ENCODE measurements at places on chromosomes 12 and 14. TPM values are rescaled to one million over a fixed set of nuclear protein-coding genes. Genes with fewer than 3 reads are reported as not detected.

The B4GALNT1 gene
- total RNA-seq = 0.78 TPM

The PLA2G1B gene
- 73.2 TPM for total RNA-seq

The HOXC13 gene
- total RNA-seq = not detected

The MED13L gene
- 141 TPM for total RNA-seq

The P3H3 gene
- 2.7 TPM for total RNA-seq

The GPD1 gene
- total RNA-seq = 52.0 TPM

The IL26 gene
- not detected for total RNA-seq

GRCh38 chr14:51185754-51186153, 54.3 kb upstream of the TMX1 start:
- DNase-seq = no peak

DNA sequence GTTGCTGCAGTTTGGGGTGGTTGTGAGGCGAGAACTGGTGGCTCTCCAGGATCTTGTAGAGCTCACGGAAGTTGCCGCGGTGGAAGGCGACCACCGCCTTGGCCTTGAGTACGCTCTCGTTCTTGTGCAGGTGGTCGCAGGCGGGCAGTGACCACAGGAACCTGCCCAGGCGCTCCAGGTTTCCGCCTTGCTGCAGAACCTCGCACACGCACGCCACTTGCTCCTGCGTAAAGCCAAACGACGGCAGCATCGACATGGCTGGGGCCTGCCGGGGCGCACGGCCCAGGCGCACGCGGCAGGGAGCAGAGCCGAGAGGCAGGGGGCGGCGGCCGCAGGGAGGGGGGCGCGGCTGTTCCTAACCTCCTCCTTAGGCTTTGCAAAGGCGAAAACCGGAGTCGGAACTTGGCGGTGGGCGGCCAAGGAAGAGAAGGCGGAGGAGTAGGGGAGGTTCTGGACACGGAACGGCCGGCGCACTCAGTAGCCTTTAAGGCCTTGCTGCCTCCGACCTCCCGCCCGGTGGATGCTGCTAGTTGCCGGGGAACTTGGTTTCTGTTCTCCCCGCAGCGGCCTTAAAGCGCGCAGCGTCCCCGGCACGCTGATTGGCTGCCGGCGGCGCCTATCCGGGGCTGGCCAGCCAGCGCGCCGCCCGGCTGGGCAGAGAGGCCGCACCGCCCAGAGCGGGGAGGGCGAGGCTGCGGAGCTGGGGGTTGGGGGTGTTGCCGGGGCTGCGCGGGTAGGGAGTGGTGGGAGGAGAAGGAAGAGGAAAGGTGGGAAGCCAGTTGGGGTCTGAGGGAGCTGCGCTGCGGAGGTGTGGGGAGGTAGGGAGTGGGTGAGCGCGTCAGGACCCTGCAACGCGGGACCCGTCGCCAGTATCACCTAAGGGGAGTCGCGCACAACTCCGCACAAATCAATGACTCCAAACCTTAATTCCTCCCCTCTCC, at the start of gene SIX1:
Gene SIX1 (minus strand): TSS at position 544 of the 941 bp plus-strand sequence. CDS start 288 bp downstream, at position 256.
- DNase-seq = peak; percentile 55

- DNase-seq = no peak
Measured at GRCh38 chr14:99891900-99892299, 98.7 kb downstream of the EML1 start.

DNA sequence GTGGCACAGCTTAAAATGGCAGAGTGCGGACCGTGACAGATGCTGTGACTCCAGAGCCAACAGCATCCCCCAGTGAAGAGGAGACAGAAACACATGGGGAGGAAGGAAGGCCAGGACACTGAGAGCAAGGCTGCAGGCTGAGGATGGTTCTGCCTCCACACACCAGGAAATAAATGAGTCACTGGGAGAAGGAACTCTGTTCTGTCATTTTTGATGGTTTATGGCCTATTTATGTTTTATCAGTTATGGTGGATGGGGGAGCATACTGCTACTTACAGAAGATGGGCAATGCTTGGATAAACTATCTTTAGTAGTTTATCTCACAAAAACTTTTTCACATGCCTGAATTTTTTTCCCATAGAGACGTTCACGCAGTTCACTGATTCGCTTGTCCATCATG, 33.8 kb downstream of the ZFYVE21 start:
- DNase-seq = no peak

GRCh38 chr12:18261273-18261672, at the start of gene PIK3C2G:
Gene PIK3C2G (plus strand): TSS chr12:18261518. CDS start chr12:18282082, 20,564 bp downstream.
- no peak for DNase-seq

DNA sequence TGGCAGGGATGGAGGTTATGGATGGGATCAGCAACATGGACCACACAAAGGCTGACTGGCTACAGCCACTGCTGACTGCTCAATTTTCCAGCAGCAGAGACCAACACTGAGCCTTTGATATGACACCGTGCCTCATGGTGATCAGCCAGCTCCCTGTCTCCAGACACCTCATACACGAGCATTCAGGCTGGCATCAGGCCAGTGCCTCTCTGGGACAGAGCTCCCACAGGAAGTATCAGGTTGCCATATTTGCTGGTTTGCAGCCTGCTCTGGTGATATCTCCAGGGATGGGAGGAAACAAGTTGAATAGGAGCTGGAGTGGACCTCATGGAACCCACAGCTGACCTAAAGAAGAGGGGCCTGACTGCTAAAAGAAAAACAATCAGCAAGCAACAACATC, 471.2 kb upstream of the ATXN7L3B start:
- no peak for DNase-seq

DNA sequence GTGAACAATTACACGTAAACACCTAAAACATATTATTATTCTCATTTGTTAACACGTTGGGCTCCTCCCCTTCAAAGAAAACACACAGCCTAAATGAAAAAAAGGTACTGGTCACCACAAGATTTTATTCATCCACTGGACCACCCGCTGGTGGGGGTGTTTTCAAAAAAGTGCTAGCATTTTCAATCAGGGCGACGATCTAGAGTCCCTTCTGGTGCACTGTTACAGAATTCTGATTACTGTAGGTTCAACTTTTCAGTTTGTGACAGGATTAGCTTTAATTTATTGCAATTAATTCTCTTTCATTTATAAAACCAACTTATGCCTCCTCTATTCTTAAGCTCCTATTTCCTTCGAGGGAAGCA, 443 bp downstream of the MAGOHB start:
- no peak for DNase-seq

DNA sequence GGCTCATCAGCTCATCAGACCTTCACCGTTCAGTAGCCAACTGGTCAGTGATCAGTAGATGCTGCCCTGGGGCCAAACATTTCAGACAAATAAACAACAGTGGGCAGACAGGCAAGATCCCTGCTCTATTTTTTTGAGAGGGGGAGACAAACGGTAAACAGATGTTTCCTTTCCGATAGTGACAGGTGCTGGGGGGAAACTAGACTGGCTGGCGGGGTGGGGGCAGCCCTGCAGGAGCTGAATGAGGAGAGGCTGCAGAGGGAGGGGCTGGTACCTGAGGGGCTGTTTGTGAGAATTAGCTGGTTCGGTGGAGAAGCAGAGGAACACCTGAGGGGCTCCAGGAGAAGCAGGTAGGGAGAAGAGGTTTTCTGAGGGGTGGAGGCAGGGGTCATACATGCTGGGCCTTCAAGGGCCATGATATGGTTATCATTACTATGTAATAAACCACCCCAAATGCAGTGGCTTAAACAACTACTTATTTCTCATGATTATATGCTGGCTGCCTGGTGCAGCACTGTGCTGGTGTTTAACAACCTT, 8.2 kb upstream of the GOLGA3 start:
- DNase-seq = no peak

GRCh38 chr14:69637503-69638031, 26.2 kb downstream of the SUSD6 start:
- DNase-seq = no peak

- no peak for DNase-seq
Measured at GRCh38 chr12:114430306-114430705, 24.4 kb upstream of the TBX5 start.

DNA sequence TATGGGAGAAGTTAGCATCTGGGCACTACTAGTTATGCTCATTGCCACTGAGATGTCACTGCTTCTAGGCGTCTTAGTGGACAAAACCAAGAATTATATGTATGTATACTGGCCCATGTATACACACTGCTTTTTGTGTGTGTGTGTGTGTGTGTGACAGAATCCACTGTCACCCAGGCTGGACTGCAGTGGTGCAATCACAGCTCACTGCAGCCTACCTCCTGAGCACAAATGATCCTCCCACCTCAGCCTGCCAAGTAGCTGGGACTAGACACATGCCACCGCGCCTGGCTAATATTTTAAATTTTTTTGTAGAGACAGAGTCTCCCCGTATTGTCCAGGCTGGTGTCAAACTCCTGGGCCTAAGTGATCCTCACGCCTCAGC, 25.2 kb downstream of the LIMA1 start:
- DNase-seq = no peak

DNA sequence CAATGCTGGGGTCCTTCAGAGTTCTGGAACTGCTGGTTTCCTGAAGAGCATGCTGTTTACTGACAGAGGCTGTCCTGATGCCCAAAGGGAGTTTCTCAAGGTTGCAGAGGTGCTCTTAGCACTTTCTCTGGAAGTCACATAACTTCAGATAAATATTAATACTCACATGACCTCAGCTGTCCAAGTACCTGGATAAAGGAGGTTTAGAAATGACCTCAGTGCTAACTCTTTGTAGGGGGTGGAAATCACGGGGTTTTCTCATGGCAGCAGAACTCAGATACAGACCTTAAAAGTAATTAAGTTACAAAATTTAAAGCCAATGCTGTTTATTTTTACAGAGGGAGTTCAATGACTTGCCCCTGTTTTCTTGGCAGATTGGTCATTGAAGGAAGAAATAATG, 225.9 kb downstream of the MSRB3 start:
- DNase-seq = no peak

DNA sequence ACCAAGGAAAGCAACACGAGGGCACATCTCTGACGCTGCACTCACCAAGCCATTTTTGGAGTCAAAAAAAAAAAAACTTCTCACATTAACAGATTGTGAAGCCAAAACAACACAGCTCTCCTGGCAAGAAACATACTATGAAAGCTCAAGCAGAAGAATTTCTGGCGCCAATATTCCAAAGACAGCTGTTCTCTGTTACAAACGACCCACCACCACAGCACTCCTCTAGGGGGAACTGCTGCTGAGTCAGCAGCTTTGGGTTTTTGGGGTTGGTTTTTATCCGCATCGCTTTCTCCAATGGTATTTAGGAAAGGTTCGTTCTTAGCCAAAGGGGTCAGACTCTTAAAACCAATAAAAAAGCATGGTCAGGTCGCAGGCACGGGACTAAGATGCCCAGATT, 379.4 kb downstream of the RPS29 start:
- DNase-seq = no peak

- no peak for DNase-seq
Measured at GRCh38 chr12:124607681-124608425, 40.4 kb upstream of the NCOR2 start.

DNA sequence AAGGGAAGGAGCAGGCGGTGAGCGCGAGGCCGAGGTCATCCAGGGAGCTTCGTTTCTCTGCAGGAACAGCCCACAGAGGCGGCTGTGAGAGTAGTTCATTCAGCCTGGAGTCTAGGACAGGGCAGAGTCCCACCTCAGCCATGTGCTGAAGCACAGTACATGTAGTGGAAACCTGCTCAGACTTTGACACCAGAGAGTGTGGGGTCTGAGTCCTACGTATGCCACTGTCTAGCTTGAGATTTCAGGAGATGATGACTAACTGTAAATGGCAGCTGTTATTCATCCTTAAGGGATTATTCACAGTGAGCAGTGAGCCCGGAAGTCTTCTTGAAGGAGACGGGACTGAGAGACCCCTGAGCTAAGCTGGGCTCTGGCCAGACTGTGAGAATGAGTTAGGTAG, 938 bp upstream of the SLC6A13 start:
- no peak for DNase-seq

DNA sequence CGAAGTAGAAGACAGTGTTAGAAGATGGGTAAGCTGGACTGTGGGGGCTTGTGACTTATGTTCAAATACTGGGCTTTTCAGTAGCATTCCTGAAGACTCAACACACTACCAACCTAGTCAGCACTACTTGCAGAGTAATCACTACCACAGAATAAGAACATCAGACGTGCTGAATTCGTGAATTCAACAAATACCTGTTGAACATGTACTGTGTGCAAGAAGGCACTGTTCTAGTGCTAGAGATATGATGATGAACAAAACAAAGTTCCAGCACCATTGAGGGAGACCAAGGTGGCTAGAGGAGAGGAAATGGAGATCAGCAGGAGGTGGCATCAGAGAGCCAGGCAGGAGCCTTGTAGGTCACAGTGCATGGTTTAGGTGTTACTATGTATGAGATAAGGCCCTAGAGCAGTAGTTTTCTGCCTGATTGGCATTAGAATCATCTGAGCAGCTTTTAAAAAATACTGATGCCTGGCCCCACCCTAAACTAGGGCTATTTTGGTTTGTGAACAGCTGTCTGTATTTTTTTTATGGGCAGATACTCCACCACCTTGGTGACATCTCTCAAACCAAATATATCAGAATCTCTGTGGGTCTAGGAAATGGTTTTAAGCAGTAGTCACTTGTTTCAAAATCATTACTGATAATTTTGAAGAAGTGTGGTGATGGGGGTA, 26.8 kb downstream of the FERMT2 start:
- no peak for DNase-seq

DNA sequence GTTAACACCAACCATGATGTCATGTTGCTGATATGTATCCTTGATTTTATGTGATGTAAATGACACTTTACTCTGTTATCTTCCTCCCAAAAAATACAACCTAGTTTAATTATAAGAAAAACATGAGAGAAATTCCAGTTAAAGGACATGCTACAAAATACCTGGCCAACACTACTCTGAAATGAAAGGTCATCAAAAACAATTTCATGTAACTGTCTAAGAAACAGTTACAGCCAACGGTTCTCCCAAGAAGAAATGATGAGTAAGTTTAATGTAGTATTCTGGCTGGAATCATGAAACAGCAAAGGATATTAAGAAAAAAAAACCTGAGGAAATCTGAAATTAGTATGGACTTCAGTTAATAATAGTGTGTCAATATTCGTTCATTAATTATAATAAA, 653.3 kb upstream of the FOXG1 start:
- DNase-seq = no peak

GRCh38 chr12:118783703-118784102, 197.6 kb upstream of the SRRM4 start:
- no peak for DNase-seq

GRCh38 chr14:72889366-72889765, 4.5 kb downstream of the DPF3 start:
- DNase-seq = no peak

- peak; percentile 45 for DNase-seq
Measured at GRCh38 chr12:54988402-54989054, 4.0 kb upstream of the TESPA1 start.

GRCh38 chr12:25433581-25434325, 119.3 kb downstream of the LMNTD1 start:
- no peak for DNase-seq

Data from upper lobe of left lung (tissue), 6 donors.